ENCODE measurements at places on chromosomes 11 and 22. TPM values are rescaled to one million over a fixed set of nuclear protein-coding genes. Genes with fewer than 3 reads are reported as not detected.

DNA sequence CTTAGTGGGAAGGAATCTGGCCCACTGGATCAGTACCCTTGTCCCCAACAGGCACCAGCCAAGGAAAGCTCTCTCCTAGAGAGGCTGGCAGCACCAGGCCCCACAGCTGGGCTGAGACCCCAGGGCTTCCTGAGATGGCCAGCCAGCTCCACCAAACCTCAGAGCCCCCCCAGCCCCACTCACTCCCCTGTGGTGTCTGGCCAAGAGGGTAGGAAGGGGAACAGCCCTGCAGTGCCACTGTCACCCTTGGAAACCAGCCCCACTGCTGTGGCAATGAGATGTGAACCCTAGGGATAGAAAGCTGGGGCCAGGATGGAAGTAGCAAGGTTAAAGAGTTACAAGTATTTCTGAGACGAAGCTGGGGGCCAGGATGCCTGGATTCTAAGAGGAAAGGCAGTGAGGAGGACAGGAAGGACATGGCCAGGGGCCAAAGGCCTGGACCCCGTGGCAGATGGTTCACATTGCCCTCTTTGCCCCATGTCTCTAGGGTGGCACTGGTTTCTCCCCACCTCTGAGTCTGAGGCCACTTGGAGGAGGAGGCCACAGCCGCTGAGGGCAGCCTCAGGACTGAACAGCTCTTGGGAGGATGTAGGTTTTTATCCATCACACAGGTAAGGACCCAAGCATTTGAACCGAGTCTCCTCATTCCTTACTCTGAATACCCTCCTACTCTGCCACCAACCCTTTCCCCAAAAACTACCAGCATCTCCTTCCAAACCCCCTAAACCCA, 28.8 kb downstream of the NRXN2 start:
- DNase-seq: no peak

- no peak for DNase-seq
These were observed 77.9 kb upstream of the TIMP3 start for GRCh38 chr22:32723643-32724042.

MPZL2 gene
- 249 TPM for total RNA-seq

GRCh38 chr22:36689583-36689982, 14.0 kb downstream of the CACNG2 start:
- no peak for DNase-seq

OR5I1 gene
- total RNA-seq: not detected

GRCh38 chr22:19889951-19890350, 35.3 kb upstream of the GNB1L start:
- DNase-seq: no peak

DNA sequence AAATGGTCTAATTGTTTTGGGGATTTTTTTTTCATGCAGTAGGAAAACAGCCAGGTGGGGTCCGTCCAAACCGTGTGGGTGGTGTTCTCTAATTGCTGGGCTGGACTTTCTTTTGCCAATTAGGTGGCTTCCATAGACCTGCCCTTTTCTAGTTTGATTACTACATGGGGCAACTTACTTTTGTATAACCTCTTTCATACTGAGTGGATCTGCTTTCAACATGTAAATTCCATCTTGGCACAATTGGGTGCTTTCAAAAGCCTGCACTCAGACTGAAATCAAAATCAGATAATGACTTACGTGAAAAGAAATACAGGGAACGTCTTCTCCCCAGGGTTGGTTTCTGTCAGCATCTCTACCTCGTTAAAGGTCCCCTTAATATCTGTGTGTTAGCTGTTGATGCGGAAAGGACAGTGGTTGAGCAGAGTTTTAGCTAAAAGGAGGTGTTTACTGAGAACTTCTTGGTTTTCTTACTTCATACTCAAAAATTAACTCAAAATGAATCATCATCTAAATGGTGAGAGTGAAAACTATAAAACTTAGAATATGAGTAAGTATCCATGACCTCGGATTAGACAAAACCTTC, 72.1 kb downstream of the BARX2 start:
- DNase-seq: no peak

XKR3 gene
- total RNA-seq: not detected

RRP8 gene
- total RNA-seq: 23.5 TPM

- DNase-seq: no peak
These were observed 6.2 kb downstream of the ROBO4 start for GRCh38 chr11:124891373-124891861.

PARVA gene
- 12.2 TPM for total RNA-seq

DNA sequence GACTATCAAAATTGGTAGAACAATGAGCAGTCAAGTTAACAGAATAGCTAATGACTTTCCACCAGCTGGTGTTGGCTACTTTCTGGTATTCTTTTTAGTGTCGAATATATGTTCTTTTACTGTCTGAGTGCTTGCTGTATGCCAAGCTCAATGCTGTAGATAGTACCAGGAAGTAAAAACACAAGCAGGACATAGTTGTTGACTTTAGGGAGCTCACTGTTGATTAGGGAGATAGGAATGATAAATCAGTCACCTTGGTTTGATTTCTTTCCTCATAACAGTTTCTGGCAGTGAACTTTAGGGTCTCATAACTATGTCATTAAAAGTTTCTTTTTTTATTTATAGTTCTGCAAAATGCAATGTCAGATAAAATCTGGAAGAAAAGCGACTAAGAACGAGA, 9.0 kb downstream of the HMGXB4 start:
- DNase-seq: no peak

DNA sequence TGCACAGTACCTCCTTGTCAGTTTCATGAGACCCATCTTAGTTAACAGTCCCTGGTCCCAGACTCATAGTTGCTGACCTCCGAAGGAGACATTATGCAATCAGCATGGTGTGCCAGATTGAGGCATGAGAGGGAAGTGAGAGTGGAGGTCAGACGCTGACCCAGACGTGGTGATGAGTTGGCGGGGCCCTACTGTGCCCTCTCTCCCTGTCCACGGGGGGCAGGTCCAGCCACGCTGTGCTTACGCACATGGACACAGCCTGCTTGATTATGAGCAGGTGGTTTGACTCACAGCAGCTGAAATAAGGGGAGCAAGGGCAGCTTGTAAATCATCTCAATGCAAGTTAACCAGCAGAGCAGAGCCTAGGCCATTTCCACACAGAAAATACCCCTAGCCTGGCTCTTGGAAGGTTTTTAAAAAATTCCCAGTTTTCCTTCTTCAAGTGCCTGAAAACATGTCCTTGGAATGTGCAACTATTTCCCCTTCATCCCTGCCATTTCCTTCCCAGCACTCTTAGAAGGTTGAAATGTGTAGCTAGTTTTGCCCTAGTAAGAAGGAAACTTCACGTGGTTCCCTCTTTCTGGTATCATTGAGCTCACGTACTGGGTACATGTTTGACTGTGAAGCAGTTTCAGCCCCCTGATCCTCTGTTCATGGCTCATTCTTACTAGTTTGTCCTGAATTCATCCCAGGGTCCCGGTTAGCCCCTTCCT, 122.6 kb upstream of the SORL1-AS1 start:
- no peak for DNase-seq

DNA sequence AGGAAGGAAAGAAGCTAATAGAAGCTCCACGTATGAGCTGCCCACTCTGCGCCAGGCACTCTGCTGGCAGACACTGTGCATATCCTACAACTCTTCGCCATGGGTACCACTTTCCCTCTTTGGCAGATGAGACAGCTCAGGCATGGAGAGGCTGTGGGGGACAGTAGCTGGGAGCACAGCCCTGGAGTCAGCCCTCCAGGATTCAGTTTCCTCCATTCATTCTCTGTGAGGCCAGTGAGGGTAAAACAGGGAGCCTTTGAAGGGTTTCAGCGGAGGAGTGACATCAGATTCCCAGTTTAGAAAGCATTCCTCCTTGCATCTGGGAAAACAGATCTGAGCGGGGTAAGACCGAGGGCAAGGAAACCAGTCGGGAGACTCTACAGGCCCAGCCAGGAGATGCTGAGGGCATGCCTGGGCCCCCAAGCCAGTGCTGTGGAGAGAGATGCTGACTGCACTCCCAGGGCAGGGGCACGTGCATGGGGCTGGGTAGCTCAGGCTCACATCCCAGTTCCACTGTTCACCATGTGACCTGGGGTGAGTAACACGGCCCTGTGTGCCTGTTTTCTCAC, 58.3 kb upstream of the EMID1 start:
- DNase-seq: no peak

MMP12 gene
- total RNA-seq: not detected

- no peak for DNase-seq
These were observed 83.8 kb upstream of the LARGE1 start for GRCh38 chr22:34004058-34004457.

- DNase-seq: no peak
These were observed 30.4 kb upstream of the SYT7 start for GRCh38 chr11:61611309-61611708.

DNA sequence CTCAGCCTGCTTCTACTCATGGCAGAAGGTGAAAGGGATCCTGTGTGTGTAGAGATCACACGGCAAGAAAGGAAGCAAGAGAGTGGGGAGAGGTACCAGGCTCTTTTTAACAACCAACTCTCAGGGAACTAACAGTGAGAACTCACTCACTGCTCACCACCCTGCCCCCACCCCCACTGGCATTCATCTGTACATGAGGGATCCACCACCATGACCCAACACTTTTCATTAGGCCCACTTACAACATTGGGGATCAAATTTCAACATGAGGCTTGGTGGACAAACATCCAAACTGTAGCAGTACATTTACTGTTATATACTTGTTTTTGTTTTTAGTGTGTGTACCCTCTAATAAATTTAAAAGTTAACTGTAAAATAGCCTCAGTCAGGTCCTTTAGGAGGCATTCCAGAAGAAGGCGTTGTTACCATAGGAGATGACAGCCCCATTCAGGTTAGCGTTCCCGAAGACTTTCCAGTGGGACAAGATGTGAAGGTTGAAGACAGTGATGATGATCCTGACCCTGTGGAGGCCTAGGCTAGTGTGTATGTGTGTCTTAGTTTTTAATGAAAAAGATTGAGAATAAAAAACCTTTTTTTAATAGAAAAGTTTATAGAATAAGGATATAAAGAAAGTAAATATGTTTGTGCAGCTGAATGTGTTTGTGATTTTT, 11.3 kb downstream of the CUL5 start:
- DNase-seq: no peak

DNA sequence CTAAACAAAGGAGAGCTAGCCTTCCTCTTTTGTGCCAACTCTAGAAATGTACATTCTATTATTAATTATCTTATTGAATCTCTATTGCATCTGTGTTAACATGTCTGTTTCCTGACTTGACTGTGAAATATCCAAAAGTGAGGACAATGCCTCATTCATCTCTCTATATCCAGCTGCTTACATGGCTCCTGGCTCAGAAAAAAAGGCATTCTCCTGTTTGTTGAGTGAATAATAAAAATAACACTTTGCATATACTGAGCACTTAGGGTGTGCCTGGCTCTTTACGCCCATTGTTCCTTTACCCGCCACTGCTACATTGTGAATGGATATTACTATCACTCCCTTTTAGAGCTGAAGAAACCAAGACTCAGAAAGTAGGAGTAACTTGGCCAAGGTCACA, 19.9 kb downstream of the NRXN2 start:
- DNase-seq: no peak

BARX2 gene
- 50.1 TPM for total RNA-seq

DNA sequence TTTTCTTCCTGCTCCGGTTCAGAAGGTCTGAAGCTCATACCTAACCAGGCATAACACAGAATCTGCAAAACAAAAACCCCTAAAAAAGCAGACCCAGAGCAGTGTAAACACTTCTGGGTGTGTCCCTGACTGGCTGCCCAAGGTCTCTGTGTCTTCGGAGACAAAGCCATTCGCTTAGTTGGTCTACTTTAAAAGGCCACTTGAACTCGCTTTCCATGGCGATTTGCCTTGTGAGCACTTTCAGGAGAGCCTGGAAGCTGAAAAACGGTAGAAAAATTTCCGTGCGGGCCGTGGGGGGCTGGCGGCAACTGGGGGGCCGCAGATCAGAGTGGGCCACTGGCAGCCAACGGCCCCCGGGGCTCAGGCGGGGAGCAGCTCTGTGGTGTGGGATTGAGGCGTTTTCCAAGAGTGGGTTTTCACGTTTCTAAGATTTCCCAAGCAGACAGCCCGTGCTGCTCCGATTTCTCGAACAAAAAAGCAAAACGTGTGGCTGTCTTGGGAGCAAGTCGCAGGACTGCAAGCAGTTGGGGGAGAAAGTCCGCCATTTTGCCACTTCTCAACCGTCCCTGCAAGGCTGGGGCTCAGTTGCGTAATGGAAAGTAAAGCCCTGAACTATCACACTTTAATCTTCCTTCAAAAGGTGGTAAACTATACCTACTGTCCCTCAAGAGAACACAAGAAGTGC, 661 bp upstream of the MALAT1 start:
- no peak for DNase-seq

- DNase-seq: no peak
These were observed 12.0 kb downstream of the STIM1 start for GRCh38 chr11:3867209-3868091.

- DNase-seq: no peak
These were observed 890 bp upstream of the ARFGAP3 start for GRCh38 chr22:42857845-42858481.

- DNase-seq: no peak
These were observed 13.2 kb downstream of the MYH9 start for GRCh38 chr22:36374603-36375024.

All from esophagus squamous epithelium (tissue), 5 donors.